ENCODE measurements at places on chromosomes 7 and 10.

GRCh38 chr10:132972149-132972985, 30.0 kb upstream of the CFAP46 start:
- DNase-seq, result no peak

- no peak for DNase-seq
These were observed 63.1 kb downstream of the PYROXD2 start for GRCh38 chr10:98351831-98352402.

DNA sequence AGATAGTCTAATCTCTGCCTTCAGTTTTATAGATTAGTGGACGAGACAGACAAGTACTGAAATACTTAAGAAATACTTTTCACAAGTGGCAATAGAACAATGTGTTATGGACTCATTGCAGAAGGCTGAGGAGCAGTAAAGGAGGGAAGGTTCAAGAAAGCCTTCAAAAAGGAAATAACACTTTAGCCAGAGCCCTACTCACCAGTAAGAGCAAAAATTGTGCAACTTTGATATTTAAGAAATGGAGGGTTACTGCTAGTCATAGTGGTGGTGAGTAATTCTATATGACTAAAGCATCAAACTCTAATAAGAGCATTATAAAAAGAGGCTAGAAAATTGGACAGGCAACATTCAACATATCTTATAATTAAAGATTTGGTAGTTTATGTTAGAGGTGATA, 28.8 kb downstream of the PTPN12 start:
- DNase-seq, result no peak

GRCh38 chr10:118567701-118568248, 27.7 kb downstream of the PRLHR start:
- DNase-seq, result no peak

- DNase-seq, result no peak
These were observed 4.0 kb upstream of the PDGFA start for GRCh38 chr7:523347-524336.

GRCh38 chr10:60236869-60237524, 152.7 kb downstream of the ANK3 start:
- DNase-seq, result no peak

DNA sequence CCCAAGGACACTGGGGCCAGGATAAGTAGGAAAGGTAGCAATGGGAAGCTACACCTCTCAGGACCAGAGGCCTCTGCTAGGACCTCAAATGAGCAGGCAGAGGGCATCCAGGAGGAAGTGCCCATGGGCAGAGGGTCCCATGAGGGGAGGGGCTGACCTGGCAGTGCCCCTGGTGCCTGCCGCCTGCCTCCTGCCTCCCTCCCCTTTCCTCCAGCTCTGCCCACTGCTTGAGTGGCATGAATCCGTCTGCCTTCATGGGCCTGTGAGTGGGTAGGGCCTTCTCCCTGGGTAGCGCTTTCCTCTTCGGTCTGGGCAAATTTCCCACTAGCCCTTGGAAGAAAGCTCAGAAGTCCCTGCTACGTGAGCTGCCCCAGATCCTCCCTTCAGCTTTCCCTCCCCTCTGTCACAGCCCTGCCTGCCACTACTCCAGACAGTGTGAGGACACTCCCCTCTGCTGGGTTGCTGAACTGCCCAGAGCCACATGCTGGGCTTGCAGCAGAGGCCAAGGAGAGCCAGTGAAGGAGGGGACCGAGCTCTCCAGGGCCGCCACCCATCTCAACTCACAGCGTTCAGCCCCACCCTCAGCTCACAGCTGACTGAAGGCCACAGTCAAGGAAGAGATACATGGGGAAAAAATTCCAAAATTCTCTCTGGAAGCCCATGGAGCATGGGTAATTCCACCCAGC, 141.4 kb downstream of the ARHGAP22 start:
- no peak for DNase-seq

DNA sequence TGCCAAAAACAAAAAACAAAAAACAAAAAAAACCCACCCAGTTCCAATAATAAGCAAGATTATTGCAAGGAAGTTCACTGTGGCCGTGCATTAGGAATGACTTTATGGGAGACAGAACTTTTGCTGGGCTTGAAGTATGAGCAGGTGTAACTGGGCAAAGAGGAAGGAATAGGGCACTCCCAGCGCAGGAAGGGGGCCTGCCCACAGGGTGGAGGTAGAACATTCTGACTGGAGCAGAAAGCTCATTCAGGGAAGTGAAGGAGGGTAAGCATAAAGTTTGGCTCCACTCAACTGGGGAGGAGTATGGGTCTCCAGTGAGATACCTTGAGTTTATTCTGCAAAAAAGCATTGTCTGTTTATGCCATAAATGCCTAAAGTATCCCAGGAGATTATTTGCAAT, 42.1 kb upstream of the WIPF3 start:
- no peak for DNase-seq

DNA sequence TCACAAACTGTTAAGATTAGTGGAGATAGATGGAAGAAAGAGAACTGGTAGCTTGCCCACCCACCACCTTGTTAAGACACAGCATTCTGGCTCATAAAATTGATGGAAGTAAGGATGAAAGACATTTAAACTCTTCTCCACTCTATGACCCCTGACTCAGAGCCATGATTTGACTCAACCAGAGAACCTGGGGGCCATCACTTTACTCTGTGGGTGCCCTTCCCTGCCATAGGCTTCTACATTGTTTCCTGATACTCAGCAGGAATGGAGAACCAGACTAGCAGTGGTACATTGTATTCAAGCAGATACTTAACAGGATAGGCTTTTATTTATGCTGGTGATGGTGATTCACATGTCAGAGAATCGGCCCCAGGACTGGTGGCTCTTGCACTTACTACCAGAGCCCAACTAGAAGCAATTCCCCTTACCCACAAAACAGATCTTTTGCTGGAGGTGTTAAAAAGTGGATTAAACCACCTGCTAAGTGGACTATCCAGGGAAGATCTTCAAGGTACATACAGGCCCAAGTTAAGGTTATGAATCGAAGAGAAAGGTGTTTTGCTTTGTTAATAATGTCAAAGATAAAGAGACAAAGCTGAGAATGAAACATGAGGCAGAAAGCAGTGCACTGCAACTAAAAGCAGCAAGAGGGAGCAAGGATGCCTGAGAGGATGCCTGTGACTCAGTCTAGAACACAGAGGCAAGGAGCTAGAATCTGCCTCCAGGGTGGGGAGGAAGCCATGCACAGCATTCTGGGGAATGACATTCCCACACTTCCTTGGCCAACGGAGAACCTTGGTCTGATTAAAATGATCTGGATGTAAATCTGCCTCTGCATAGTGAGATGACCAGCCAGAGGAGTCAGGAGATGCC, 36.0 kb upstream of the GLI3 start:
- no peak for DNase-seq

DNA sequence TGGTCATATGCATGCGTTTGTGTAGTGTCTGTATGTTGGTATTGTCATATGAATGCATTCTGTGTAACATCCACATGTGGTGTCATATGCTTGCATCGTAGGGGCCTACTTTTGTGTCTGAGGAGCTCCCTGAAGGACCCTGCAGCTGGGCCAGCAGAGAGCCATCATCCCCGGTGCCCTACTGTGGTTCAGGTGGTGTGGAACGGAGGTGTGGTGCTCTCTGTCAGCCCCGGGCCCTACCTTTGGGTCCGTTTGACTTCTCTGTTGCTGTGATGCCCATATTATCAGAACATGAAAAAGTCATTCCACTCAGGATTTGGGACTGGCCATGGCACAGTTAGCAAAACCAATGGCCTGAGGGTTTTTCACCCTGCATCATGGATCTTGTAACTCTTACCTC, 217.9 kb downstream of the ADARB2 start:
- no peak for DNase-seq

DNA sequence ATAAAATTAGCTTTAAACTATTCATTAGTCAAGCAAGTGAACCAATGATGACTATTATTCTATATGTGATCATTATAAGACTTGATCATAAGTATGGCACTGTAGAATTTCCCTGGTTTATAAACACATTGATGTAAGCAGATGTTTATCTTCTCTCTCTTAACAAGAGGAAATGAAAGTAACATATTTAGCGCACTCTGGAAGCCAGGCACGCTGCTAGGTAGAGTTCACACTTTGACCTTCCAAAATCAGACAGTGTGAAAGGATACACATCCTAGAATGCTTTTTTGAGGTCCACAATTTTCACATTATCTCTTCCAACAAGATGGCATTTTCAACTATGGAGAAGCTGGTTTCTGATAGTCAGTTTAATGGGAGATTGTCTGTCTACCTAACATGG, 529.4 kb upstream of the IGFBP3 start:
- no peak for DNase-seq

DNA sequence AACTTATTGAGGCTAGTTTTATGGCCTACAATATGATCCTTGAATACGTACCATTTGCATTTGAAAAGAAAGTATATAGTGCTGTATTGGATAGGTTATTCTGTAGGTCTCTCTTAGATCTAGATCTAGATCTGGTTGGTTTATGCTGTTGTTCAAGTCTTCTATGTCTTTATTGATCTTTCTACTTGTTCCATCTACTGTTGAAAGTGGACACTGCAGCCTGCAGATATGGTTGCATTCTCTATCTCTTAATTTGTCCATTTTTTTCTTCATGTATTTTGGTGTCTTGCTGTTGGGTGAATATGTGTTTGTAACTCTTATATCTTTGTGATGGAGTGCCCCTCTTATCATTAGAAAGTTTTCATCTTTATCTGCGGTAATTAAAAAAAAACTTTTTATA, 139.4 kb upstream of the PCDH15 start:
- no peak for DNase-seq

DNA sequence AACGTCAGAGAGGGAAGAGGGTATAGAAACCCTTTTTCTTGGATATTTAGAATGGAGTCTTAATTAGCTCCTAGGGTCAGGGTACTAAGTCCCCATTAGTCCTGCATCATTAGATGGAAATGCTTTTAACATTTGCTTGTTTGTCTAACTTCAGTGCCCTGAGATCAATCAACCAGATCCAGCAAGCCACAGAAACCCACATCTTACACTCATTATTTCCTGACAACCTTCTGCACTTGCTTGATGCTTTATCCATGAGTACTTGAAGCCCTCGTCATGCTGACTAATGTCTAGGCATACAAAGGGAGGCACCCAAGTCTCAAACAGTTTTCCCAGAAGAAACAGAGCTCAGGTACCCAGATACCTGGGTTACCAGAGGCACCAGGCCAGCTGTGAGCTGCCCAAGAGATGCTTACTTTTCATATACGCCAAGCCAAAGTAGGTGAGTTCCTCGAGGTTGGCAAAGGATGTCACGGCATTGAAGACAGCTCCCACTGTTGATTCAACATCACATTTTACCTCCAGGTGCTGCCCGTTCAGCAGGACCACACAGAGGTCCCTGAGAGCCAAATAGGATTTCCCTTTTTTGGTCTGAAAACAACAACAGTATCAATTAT, 42.7 kb downstream of the FRMPD2 start:
- DNase-seq, result no peak

- DNase-seq, result no peak
These were observed 370.8 kb downstream of the EXOC4 start for GRCh38 chr7:133623721-133624120.

DNA sequence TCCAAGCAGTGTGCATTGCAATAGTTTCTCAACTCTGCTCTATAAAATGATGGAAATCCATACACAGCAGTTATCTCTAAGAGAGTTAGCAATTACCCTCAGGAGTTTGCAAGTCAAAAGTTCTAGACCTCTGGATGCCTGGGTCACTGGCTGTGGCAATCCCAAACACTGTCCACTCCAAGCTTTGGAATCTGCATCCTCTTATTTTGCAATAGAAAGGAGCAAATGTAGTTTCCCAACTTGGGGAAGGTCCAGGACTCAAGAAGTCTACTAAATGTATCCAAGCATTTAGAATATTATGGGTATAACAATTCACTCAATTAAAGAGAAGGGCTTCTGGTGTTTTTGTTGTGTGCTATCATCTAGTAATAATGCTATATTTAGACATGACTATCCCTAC, 131.3 kb upstream of the NRP1 start:
- DNase-seq, result no peak

DNA sequence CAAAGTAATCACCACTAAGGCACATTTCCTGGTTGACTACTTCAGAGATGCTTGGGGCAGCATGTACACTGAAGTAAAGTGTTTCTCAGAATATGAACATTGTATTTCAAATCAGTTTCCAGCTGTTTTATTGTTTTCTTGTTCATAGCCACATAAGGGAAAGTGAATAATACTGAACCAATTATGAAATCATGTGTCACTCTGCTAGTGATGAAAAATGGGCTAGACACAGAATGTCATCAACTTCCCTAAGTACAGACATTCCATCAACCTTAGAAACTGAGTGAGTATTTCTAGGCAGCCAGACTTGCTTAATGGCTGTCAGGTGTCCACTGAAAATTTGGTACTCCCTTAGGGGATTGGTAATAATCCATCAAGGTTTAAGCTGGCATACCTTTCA, 603.5 kb downstream of the ARL4A start:
- DNase-seq, result no peak

- peak; percentile 32 for DNase-seq
These were observed 184.5 kb downstream of the GATA3 start for GRCh38 chr10:8238986-8239385.

DNA sequence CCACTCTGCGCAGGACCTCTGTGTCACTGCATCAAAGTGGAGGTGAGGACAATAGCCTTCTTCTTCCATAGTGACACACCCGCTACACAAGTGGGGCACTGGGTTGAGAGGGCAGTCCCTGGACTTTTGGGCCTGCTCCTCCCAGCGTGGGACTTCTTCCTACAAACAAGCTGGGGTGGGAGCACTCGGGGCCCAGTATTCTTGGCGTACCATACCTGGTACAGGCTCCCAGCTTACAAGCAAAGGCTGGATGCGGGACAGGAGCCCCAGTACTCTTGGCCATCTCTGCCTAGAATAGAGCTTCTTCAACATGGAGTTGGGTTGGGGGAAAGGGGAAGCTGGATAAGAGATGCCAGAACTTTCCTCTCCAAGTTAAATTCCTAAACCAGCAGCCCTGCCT, 426.8 kb upstream of the FOXK1 start:
- DNase-seq, result no peak

DNA sequence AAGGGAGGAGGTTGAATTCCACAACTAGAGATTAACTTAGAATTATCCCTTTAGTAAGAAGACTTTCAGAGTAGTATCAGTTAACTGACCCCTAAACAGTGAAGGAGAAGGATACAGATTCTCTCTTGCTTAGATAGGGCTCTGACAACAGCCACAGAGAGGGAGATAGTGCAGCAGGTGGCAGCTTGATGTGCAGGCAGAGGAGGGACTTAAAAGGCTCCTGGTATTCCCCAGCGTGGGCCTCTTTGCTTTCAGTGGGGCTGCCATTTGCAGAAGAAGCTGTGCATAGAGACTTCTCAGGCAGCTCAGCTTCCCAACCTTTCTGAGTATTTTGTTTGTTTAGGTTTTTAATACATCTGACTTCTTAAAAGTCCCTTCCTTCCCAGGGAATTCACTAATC, 16.0 kb downstream of the FZD1 start:
- no peak for DNase-seq

DNA sequence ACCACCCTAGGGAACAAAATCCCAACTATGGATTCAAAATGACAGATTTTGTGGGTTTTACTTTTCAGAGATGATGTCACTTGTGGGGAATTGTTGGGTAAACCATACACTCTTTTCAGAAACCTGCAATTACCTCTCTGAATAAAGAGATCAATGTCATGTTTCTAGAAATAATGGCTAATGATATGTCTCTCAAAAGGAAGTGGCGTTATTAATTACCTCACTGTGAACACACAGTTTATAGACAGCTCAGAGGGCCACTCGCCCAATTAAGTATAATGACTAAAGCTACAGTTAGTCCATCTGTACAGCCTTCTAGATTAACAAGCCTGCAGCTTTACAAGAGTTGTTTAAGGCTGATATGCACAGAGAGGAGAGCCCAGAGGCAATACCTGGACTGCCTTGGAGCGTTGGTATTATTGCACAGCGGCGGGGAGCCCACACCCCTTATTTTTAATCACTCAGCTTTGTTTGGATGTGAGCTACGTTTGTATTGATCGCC, 79.5 kb downstream of the RAB11FIP2 start:
- no peak for DNase-seq

All from stimulated activated CD4-positive, alpha-beta T cell treated with anti-CD3 and anti-CD28 coated beads, TNF-alpha, amount 100 ng/mL, for 48 hours (primary cell).